ENCODE measurements at places on chromosomes 4 and X. TPM values are rescaled to one million over a fixed set of nuclear protein-coding genes. Genes with fewer than 3 reads are reported as not detected.

DNA sequence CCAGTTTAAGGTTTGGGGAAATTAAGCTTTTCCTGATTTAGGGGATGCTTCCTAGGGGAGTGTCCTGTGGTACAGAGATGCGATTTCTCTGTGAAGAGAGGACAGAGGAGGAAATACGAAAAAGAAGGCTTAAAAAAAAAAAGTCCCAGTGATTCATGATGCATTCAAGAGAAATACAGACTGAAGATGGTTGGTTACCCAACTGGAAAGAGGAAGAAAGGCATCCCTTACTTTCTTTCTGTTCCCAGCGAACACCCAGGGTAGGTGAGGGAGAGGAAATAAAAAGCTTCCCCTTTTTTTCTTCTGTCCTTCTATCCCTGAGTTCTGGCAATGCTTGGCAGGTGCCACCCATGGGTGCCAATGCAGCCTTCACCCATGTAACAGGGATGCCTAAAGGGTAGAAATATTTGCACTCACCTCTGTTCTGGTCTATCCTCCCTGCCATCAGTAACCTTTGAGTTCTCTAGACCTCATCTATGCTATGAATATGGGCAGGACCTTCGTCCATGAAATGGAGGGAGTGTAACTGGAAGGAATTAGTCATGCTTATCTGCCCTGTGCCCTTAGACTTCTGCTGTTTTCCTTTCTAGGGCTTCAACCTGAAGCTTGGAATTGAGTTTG lies 230.1 kb upstream of the GALNTL6 start:
- no peak overlapping the region for H3K27ac ChIP-seq
- no peaks in the 10 kb centered on the region for H3K4me1 ChIP-seq
- H3K4me3 ChIP-seq = no peak overlapping the region
- H3K36me3 ChIP-seq = no peaks in the 10 kb centered on the region

DNA sequence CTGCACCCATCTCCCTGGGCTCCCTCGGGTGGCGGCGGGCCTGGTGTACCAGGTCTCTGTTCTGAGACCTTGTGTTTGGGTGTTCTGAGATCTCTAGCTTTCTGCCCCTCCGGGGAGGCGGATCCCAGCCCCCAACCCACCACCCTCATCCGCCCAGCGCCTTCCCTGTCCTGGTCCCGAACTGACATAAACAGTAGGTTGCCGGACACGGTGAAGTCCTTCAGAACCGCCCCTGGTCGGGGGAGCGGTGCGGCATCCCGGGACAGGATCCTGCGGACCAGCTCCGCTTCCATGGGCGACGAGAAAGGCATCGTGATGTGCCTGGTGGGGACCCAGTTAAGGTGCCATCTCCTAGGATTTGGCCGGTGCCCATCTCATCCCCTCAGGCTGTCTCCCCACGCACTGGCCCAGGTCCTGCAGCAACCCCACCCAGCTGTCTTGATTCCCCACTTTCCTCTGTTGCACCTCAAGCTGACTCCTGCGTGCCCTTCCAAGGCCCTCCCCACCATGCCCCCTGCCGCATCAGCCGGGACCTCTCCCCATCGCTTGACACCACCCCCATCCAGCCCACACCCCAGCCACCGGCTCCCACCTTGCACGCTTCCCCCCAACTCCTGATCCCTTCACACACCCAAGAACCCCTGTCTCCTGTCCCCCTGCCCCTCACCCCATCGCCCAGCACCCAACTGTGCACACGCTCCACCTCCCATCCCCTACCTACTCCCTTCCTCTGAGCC lies 900 bp downstream of the CTAG2 start:
- H3K27ac ChIP-seq = no peak overlapping the region
- no peak for DNase-seq
- no peaks in the 10 kb centered on the region for H3K36me3 ChIP-seq

Gene MTNR1A
- not detected for polyA plus RNA-seq

Gene AMBN
- not detected for polyA plus RNA-seq

GRCh38 chr4:169987327-169988228 lies 38.6 kb downstream of the MFAP3L start:
- no peak for DNase-seq
- no peaks in the 10 kb centered on the region for H3K27me3 ChIP-seq
- no peaks in the 10 kb centered on the region for H3K4me1 ChIP-seq
- H3K36me3 ChIP-seq = no peaks in the 10 kb centered on the region

DNA sequence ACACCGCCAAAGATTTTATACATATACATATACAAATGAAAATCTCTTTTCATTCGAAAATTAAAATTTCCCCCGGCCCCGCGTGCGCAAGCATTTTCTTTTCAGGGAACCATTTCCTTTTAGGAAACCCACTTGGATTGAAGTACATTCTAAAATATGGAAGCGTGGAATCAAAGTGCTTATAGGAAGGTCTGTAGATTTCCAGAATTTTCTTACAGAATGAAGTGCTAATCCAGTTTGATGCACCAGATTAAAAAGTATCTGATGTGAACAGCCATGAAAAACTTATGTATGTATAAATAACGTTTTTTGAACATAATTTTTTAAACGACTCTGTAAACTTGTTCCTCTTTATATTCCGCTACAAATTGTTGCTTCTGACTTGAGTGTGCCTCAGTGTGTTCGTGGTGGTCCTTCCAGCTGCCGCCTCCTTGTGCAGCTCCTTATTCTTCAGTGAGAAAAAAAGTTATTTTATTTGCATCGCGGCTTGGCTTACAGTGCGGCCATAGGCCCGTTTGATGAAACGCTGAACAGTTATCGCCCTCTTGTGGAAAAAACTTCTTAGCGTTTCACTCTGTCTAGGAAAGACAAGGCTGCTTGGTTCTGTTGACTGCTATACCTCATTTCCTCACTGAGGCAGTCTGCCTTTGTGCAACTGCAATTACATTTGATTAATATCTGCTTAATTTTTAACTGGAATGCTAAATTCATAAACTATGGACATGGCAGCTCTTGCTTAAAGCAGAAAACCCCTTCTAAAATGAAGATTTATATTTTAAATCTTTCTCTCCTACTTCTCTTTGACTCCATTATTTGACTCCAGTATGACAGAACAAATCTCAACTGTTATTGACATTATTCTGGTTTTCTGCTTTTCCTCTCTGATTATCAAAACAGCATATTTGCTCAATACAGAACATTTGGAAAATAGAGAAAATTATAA lies 4.7 kb upstream of the NKX6-1 start:
- peaks cover 58% of the 10 kb centered on the region for H3K27me3 ChIP-seq
- no peak for DNase-seq
- no peak overlapping the region for H3K4me3 ChIP-seq
- H3K27ac ChIP-seq = no peak overlapping the region
- H3K4me1 ChIP-seq = peaks cover 12% of the 10 kb centered on the region

Gene PNMA5
- polyA plus RNA-seq = not detected

DNA sequence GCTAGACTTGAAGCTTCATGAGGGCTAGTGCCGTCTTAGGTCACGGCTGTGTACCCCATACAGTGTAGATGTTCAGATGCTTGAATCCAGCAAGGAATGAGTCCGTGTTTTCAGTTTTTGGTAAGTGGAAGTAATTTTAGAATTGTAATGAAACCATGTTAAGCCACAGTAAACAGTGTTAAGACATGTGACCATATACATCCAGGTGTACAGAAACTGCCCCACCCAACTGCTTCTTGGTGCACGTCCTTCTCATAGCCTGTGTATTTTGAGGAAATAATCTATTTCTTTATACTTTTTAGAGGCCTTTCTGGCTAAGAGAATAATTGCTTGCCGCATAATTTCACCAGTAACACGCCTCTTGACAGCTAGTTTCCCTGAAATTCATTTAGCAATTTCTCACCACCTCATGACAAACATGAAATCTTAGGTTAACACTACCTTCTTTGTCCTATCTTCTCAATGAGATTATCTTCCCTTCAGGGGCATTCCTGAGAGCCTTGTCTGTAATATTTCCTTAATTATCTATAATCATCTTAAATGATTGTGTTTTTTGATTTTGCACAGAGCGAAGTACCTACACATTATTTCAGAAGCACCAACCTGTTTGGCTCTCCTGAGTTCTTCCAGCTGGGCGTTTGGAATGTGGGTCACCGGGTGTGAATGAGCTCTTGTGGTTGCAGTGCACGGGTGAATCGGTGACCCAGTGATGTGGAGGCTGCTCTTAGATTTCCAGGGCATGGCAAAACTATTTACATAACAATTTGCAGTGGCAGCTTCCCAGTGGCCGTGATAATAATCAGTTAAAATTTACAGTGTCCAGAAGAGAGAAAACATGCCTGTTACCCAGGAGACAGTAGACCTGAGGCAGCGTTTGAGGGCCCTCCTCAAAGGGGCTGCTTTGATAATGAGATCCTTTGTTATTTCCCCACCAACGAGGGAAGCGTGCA lies 50.2 kb upstream of the TADA2B start:
- H3K27ac ChIP-seq = no peak overlapping the region
- no peak for DNase-seq
- H3K36me3 ChIP-seq = peaks cover 15% of the 10 kb centered on the region
- peaks cover 42% of the 10 kb centered on the region for H3K4me1 ChIP-seq

DNA sequence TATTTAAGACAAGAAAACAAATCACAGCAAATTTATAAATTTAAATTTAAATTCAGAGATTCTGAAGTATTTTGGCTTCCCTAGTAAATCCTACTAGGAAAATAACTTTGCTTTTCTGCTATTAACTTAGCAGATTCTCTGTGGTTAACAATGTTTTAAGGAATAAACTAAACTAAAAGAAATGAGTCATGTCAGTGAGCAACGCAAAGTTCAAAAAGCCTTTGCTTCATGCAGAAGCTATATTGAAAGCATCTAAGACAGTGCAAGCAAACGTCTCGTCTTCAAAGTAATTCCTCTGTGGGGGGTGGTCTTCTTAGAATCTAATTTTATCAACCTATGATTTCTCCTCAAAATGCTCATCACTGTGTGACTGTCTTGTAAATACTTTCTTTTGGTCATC lies 30.1 kb downstream of the GABRB1 start:
- H3K27ac ChIP-seq = no peak overlapping the region
- H3K27me3 ChIP-seq = no peaks in the 10 kb centered on the region
- no peaks in the 10 kb centered on the region for H3K4me1 ChIP-seq
- no peak overlapping the region for H3K4me3 ChIP-seq
- no peak for DNase-seq

Gene CSAG3
- not detected for polyA plus RNA-seq
